ENCODE measurements at places on chromosomes 12 and 14.
A peak's percentile ranks its signal among the peaks of the same experiment; 100 is the strongest.

GRCh38 chr14:96930526-96930925 is 133.3 kb downstream of the VRK1 start:
- no peak overlapping the region for H3K27ac ChIP-seq
- H3K4me1 ChIP-seq = no peaks in the 10 kb centered on the region
- peaks cover 10% of the 10 kb centered on the region for H3K36me3 ChIP-seq
- no peak for DNase-seq

- H3K36me3 ChIP-seq = no peaks in the 10 kb centered on the region
- no peak overlapping the region for H3K27ac ChIP-seq
- no peaks in the 10 kb centered on the region for H3K27me3 ChIP-seq
- no peak for DNase-seq
These were observed 37.2 kb downstream of the ATP2B1 start for GRCh38 chr12:89671469-89671868.

DNA sequence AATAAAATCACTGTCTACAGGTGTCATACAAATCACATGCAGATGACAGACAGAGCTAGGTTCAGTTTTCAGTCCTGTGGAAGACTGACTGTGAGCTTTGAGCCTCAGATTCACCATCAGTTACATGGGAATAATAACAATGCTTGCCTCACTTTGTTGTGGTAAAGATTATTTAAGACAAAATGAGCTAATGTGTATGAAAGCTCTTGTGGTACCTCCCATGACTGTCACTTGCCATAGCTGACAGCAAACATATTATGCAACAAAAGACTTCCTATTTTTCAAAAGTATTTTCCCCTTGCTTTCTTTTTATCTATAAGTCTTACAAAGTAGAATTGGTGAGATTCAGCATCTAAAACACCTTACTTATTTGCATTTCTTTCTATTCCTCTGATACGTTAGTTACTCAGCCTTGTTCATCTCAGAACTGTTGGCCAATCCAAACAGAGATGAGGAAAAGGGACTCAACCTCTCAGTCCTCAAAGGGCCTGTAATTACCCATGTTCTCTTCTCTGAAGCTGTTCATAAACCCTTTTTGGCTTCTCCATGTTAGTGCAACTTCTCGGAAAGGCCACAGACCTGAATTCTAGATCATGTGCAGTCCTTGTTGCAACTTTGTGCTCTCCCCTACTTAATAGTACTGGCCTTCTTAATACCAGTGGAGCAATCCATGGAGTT is 8.8 kb upstream of the DDHD1 start:
- H3K36me3 ChIP-seq = no peaks in the 10 kb centered on the region
- no peak for DNase-seq

DNA sequence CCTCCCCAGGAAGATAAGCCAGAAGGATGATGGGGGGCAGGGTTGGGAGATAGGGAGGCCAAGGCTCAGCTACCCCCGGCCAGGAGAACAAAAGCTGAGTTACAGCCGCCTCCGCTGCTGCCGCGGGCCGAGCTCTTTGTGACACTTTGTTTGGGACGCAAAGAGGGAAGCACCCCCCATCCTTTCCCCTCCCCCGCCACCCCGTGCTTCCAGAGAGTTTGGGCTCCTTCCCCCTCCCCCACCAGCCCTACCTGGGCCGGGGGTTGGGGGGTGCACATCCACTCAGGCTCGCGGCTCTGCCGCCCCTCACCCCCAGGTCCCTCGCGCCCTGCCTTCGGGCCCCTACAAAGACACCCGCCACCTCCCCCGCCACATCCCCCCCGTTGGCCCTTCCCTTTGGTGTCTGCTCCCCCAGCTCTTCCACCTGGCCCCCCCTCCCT is 799 bp downstream of the ZNF219 start:
- H3K4me3 ChIP-seq = peak overlapping the region; percentile 49
- DNase-seq = no peak
- peaks cover 67% of the 10 kb centered on the region for H3K4me1 ChIP-seq
- peak overlapping the region; percentile 89 for H3K27ac ChIP-seq
- no peaks in the 10 kb centered on the region for H3K27me3 ChIP-seq
- peaks cover 8% of the 10 kb centered on the region for H3K36me3 ChIP-seq

DNA sequence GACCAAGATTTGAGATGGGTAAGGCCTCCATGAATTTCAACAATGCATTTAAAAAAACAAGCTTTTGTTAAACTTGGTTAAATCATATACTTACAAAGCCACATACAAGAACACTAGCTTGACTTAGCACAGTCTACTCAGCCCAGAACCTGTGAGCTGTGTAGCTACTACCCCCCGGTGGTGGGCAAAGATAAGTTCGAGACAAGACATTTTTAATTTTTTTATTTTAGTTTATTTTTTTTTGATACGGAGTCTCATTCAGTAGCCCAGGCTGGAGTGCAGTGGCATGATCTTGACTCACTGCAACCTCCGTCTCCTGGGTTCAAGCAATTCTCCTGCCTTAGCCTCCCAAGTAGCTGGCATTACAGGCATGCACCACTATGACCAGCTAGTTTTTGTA is 3.7 kb upstream of the NECAP1 start:
- H3K4me1 ChIP-seq = no peaks in the 10 kb centered on the region
- no peaks in the 10 kb centered on the region for H3K36me3 ChIP-seq
- H3K27me3 ChIP-seq = no peaks in the 10 kb centered on the region
- no peak overlapping the region for H3K27ac ChIP-seq

GRCh38 chr12:27220055-27220987 is 23.8 kb upstream of the STK38L start:
- no peaks in the 10 kb centered on the region for H3K36me3 ChIP-seq
- no peaks in the 10 kb centered on the region for H3K4me1 ChIP-seq

Data from tibial nerve (tissue), 4 donors.